T-helper 22 cell (primary cell): ENCODE measurements at places on chromosomes 4 and X.

- DNase-seq: no peak
Observed at GRCh38 chr4:54118850-54119589, 19.1 kb downstream of the GSX2 start.

DNA sequence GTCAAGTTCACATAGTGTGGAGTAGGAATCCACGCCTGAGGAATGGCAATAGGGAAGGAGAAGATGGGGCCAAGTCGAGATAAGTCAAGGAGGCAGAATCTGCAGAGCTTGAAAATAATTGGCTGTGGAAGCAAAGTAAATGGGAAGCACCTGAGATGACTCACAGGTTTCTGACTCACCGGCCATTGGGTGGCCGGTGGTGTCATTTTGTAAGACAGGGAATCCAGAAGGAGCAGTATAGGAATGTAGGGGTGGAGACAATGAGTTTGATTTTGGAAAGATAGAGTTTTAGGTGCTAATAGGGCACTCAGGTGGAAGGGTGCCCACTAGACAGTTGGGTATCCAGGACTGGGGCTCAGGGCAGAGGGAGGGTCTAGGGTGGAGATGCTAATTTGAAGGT lies 201.0 kb upstream of the MAMLD1 start:
- DNase-seq: no peak

GRCh38 chr4:40255393-40256281 lies 58.8 kb downstream of the RHOH start:
- DNase-seq: no peak

GRCh38 chr4:156584100-156584499 lies 387.5 kb downstream of the PDGFC start:
- no peak for DNase-seq

- no peak for DNase-seq
Observed at GRCh38 chr4:123953566-123953965, 557.0 kb downstream of the SPRY1 start.

DNA sequence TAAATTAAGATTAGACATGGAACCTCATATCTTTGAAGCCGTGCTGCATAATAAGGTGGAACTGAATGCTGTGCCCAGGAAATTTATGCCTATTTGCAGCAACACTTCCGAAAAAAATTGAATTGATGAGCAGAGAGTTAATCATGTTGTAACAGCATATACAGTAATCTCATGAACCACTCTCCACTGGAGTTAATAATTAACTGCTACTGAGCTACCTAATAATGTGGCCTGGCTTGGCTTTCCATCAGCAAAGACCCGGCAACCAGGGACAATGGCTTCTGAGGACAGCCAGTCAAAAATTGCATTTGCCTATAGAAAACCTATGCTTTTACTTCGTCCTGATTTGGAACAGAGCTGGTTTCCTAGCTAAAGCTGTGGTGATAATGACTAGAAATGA lies 63.8 kb upstream of the GATB start:
- no peak for DNase-seq

DNA sequence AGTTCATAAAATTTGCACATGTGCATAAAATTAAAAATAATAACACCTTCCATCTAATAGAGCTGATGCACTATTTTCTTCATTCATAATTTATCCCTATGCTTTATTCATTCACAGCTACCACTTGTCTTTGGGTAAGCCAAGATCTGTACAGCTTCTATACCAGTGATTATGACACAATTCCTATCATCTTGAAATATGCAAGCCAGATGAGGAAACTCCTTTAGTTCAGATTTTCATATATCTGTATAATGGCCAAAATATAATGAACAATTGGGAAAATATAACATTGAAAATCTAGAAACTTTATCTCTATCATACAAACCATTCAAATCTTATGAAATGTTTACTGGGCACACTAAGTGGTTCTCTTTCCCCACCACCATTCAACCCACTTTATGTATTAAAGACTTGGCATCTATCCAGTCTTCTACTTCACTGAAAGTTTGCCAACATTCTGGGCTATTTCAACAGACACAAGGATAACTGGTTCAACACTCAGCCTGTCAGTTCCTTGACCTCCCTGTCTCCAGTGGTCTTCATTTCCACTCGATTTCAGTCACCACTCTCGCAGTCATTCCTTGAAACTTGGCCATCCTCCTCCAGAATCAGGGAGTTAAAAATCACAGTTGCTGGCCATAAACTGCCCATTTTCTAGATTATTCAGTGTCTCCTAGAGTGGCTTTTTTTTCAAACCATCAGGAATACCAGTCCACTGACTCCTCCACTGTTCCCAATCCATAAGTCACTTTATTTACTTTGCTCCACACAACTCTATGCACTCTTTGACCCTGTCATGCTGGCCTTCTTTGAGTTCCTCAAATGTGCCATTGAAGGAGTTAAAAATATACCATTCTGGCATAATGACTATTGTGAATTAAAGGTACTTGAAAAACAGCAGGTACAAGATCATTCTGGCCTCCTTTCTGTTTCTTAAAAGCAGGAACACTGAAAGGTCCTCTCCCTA lies 85.5 kb downstream of the CAMK2D start:
- no peak for DNase-seq
